ENCODE measurements at places on chromosomes 1 and 21.

DNA sequence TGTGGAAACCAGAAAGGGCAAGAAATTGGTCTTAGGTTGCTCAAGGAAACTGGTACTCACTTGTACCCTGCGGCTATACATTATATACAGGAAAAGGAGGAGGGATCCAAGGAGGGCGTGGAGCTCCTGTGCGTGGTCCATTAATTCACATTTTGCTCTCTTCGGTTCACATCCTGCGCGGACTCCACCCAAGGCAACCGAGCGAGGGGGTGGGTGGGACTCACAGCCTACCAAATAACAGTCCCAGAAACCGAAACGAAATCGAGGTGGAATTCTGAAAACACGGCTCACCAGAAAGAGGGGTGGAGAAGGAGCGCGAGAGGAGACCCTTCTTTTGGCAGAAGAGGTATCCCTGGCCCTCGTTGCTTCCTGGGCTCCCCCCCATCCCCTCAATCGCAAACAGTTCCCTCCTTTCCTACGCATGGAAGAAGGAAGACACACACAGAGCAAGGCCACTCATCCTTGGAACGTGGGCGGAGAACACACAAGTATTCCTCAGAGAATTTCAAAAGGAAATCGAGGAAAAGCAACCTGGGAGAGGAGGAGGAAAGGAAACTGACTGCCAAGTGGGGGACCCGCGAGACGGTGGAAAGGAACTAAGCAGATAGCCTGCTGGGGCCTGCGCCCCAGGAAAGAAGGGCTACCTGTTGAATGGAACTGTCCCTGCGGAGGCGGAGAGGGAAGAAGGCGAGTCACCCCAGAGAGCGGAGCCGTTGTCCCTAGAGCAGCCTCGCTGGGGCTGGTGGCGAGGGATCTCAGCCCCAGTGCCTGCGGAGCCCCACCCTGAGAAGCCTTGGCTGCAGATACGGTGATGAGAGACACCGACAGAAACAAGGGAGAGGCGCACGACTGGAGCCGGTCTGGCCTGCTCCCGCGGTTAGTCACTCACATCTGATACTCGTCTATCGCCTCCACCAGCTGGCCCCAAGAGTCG lies 705 bp downstream of the AIDA start:
- DNase-seq: peak; percentile 64

- DNase-seq: peak; percentile 69
These were observed 129.6 kb downstream of the SYT2 start for GRCh38 chr1:202580619-202581018.

- peak; percentile 94 for DNase-seq
These were observed 1004.0 kb downstream of the KCNT2 start for GRCh38 chr1:195604287-195604686.

- peak; percentile 42 for DNase-seq
These were observed 89.7 kb upstream of the HMCN1 start for GRCh38 chr1:185644531-185644930.

GRCh38 chr1:206106328-206107167 lies 10.6 kb downstream of the AVPR1B start:
- DNase-seq: peak; percentile 82

DNA sequence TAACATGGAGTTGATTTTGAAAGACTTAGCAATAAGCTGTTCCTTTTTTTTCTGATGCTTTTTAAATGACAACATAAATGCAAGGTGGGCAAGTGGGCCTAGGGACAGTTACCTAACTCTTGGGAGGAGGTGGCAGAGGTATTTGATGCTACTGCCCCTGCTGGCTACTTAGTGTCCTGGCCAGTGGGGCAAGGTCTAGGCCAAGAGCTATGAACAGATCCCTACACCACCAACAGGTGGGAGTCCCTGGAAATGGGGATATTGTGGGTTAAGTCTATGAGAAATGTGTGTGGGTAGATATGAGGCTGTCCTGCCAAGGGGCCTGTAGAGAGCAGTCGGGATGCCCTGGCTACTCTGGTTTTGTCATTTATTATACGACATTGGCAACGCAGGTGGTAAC lies 31.3 kb upstream of the B3GALT5 start:
- no peak for DNase-seq

DNA sequence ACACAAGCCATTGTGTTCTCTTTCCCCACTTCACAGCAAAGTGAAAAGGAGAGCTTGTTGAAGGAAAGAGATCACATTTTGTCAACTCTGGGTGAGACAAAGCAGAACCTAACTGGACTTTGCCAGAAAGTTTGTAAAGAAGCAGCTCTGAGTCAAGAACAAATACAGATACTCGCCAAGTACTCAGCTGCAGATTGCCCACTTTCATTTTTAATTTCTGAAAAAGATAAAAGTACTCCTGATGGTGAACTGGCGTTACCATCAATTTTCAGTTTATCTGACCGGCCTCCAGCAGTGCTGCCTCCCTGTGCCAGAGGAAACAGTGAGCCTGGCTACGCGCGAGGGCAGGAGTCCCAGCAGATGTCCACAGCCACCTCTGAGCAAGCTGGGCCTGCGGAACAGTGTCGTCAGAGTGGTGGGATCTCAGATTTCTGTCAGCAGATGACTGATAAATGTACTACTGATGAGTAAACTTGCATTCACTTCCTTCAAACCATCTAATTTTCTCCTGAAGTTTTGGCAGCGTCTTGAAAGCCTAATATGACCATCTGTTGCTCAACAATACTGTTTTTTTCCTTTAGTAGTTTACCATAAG lies 43.7 kb downstream of the BACH1 start:
- DNase-seq: peak; percentile 98

DNA sequence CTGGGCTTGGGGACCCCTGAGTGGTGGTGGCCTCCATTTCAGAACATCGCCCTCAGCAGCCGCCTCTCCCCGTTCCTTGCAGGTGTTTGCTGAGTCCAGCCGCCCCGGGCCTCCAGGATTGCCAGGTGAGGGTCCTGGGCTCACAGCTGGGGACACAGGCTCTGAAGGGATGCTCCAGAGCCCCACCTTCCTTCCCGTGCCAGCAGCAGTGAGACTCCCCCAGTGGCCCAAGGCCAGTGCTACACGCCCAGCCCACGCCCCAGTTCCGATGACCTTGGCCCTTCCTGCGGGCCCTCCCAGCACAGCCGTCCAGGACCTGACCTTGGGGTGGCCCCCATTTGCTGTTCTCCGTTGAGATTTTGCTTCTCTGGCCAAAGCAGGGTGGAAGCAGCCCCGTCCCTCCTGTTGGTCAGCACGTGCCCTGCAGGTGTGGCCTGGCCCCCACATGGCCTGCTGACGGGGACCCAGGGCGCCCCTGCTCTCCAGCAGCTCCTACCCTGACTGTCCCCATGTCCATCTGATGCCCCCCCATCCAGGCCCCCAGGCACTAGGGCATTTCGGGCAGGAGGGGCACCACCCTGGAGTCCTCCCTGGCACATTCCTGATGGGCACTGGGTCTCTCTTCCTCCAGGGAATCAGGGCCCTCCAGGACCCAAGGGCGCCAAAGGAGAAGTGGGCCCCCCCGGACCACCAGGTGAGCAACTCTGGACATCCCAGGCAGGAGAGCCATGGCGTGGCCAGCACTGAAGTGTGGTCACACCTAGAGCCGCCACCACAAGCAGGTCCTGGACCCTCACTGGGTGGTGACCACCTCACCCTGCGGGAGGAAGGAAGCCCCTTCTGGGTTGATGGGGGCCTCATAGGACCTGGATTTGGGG lies 45.0 kb downstream of the SLC19A1 start:
- DNase-seq: no peak

GRCh38 chr1:240090957-240091600 lies 604 bp upstream of the FMN2 start:
- DNase-seq: no peak

- DNase-seq: no peak
These were observed 1.4 kb downstream of the EVA1C start for GRCh38 chr21:32413697-32414578.

- DNase-seq: no peak
These were observed 288.6 kb upstream of the USP24 start for GRCh38 chr1:55503663-55504305.

DNA sequence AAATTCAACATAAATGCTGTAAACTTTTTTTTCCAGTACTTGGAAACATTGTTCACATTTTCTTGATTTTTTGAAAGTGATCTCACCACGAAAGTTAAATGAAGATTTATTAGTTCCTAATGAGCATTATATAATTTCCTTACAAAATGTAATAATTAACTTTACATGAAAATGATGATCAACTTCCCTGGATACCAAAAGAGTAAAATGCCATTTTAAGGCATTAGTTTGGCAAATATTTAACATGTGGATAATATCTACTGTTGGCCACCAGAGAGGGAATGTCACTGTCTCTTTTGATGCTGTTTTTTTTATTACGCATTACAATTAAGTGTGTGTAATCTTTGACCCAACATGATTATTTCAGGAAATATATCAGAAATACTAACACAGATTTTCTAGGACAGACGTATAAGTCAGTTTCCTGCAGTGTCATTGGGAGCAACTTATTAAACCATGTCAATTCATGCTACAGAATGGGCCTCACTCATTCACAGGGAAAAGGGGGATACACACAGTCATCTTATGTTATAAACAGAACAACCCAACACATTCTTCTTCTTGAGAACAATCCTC lies 903.9 kb upstream of the ADGRL2 start:
- no peak for DNase-seq

- DNase-seq: peak; percentile 96
These were observed at the start of gene TBX15 for GRCh38 chr1:118988186-118989005. TBX15 (minus strand) TSS chr1:118988343; CDS start chr1:118987795, 548 bp downstream.

GRCh38 chr1:24045771-24046170 lies 65.6 kb upstream of the SRSF10 start:
- DNase-seq: no peak

GRCh38 chr1:97674517-97674916 lies 246.3 kb downstream of the DPYD start:
- DNase-seq: no peak

DNA sequence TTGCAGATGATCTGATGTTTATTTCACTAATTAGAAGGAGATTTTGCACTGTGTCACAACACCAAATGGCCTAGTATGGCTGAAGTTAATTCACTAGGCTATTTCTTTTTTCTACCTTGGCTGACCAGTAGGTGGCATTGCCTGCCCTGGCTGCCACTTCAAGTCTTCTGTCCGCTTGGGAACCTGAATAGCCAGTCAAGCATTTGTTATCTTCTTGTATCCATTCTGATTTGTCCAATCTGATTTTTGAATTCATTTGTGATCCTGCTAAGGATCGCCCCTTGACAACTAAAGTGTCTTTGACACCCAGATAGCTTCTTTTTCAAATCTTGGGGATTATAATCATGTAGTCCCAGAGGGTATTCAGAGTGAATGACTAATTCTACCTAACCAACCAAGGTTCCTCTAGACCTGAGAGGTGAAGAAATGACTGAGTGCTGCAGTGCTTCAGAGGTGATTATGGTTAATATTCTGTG lies 99.4 kb downstream of the GIPC2 start:
- peak; percentile 80 for DNase-seq

GRCh38 chr1:4019147-4019521 lies 119.1 kb upstream of the C1orf174 start:
- DNase-seq: no peak

GRCh38 chr1:167499664-167500101 lies 18.6 kb downstream of the CD247 start:
- no peak for DNase-seq

GRCh38 chr1:186793582-186793927 lies 35.2 kb upstream of the PLA2G4A start:
- peak; percentile 16 for DNase-seq

DNA sequence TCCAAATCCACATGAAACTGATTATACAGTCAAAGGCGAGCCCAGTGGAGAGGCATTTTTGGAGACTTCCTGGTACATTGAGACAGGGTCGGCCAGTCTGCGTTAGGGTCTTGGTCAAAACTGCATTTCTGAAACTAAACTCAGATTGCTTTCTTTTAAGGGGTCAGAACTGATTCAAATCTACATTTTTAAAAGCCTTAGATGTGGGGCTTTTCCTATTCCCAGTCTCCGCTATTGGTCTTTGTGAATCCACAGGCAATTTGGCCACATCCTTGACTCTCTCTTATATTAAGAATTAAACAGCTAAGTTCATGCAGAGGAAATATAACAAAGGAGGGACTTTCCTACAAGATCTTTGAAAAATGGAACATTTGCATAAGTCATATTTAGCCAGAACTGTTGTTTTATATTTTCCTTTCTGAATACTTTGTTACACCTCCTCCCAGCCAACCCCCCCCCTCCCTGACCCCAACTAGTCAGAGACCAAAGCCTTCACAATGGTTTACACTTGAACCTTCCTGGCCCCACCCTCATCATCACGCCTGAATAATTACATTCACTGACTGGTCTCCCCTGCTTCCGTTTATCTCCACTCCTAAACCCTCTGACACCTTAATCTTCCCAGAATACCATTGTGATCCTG lies 30.9 kb downstream of the SELL start:
- DNase-seq: no peak

DNA sequence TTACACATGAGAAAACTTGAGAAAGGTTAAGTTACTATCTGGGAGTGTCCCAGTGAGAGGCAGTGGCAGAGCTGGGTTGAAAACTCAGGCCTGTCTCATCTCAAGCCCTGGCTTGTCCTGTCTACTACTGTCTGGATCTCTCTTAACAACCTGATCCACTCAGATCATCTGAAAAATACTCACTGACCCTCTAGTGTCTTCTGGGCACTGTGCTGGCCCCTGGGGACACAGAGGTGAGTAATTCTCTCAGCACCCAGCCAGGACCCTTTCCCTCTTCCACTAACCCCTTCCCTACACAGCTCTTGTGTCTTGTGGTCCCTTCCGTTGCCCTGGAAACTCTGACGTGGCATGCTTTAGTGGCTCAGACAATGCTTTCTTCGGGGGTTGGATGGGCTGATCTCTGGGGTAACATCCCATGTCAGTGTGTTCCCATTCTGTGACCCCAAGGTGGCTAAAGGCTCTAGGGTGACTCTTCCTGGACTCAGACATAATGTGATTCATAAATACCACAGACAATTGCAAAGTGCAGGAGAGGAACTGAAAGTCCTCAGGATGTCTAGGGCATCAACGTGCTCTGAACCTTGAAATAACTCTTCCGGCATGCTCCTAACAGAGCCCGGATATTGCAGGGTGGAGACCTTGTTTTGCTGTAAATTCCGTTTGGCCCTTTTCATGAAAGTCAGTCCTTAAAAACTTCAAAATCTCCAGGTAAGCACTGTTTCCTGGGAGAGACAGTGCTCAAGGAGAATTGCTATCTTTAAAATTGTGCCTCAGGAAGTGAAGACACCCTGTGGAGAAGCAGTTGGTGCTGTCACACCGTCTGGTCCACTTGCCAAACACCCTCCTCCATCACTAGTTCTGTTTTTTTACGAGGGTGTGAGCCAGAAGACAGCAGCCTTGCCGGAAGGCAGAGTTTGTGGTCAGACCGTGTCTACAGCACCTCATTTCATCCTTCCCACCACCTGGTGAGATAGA lies 4.0 kb downstream of the SHISAL2A start:
- no peak for DNase-seq

GRCh38 chr1:65626003-65626402 lies 166.7 kb upstream of the PDE4B start:
- DNase-seq: no peak

GRCh38 chr1:70458131-70458530 lies 47.1 kb downstream of the CTH start:
- DNase-seq: no peak

- DNase-seq: no peak
These were observed 119.4 kb downstream of the KCNJ15 start for GRCh38 chr21:38376235-38376634.

- no peak for DNase-seq
These were observed 22.2 kb upstream of the CAPZB start for GRCh38 chr1:19507516-19507915.

- no peak for DNase-seq
These were observed 37.6 kb upstream of the DESI2 start for GRCh38 chr1:244615301-244615700.

GRCh38 chr1:209383422-209383821 lies 200.1 kb upstream of the CAMK1G start:
- no peak for DNase-seq

- no peak for DNase-seq
These were observed 92.6 kb upstream of the CASZ1 start for GRCh38 chr1:10888791-10889649.
